ENCODE measurements at places on chromosomes 13 and 19. TPM values are rescaled to one million over a fixed set of nuclear protein-coding genes. Genes with fewer than 3 reads are reported as not detected.
A peak's percentile ranks its signal among the peaks of the same experiment; 100 is the strongest.

FSD1 gene
- total RNA-seq = 28.4 TPM

DNA sequence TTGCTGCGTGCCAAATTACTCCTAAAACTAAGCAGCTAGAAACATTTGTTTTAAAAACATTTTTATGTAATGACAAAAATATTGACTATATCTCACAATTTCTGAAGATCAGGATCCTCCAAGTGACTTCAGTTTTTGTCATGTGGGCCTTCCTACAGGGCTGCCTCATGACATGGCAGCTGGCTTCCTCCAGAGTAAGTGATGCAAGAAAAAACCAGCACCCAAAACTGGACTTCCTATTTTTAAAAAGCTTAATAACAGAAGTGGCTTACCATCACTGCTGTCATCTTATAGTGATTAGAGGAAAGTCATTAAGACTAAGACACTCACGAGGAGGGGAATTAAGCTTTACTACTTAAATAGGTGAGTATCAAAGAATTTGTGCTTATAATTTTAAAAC lies 681.7 kb downstream of the PCDH17 start:
- DNase-seq = no peak

GRIK5 gene
- 20.0 TPM for total RNA-seq

DNA sequence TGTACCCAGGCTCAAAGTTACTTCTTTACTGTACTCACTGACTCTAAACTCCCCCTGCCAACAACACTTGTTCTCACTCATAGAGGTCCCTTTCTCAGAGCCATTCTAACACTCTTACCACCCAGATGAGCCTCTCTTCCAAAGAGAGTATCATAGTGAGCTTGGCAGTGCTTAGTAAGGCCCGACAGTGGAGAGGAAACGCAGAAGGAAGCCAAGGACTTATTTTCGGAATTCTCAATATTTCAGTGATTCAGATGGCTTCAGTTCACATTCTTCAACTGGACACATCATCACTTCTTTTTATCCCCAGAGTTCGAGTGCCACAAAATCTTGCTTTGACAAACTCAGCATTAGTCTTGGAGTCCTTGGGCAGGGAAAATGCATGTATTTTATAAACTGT lies 285.9 kb downstream of the DNAJC15 start:
- no peak for DNase-seq

DNA sequence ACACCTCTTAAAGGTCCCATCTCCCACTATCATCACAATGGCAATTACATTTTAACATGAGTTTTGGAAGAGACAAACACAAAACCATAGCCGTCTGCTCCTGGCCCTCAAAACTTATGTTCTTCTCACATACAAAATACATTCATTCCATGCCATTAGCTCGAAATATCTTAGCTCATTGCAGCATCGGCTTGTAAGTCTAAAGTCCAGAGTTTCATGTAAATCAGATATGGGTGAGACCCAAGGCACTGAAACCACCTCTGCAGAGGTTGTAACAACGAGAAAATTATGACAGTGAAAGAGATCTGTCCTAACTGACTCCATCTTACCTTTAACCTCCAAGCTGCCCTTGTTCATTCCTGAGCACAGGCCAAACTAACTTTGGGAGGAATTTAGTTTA lies 635.0 kb upstream of the SPRY2 start:
- no peak for DNase-seq

- DNase-seq = no peak
These were observed 10.6 kb downstream of the RPS9 start for GRCh38 chr19:54211235-54211634.

PSPN gene
- total RNA-seq = 3.6 TPM

GRCh38 chr13:31261241-31261640 lies 61.5 kb downstream of the B3GLCT start:
- no peak for DNase-seq

DNA sequence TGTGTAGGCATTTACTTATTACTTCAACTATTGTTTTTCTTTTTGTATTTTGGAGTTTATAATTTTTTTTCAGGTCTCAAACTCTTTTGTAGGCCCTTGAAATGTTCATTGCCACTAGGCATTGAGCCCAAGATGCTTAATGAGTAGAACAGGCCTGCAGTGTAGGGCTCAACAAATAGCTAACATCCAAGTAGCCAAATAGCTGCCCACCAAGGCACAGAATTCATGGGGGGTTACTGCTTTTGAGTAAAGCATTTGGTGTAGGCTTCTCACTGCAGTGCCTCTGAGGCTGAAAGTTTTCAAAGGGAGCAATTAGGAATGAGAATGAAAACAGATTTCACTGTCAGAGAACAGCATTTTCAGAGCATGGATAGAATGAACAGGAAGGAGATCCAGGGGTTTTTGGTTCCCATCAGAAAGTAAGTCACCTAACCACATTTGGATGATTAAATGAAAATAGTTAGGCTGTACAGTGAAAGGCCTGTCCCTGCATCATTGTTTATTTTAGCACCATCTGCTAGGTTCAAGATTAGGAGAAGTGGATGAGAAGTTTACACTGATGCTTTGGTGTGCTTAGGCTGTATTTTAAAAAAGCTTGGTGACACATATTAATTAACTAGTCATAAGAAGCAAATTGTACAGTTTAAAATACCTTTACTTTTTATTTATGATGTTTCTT lies 61.0 kb downstream of the EDNRB start:
- DNase-seq = no peak

ZNF729 gene
- total RNA-seq = not detected

DNA sequence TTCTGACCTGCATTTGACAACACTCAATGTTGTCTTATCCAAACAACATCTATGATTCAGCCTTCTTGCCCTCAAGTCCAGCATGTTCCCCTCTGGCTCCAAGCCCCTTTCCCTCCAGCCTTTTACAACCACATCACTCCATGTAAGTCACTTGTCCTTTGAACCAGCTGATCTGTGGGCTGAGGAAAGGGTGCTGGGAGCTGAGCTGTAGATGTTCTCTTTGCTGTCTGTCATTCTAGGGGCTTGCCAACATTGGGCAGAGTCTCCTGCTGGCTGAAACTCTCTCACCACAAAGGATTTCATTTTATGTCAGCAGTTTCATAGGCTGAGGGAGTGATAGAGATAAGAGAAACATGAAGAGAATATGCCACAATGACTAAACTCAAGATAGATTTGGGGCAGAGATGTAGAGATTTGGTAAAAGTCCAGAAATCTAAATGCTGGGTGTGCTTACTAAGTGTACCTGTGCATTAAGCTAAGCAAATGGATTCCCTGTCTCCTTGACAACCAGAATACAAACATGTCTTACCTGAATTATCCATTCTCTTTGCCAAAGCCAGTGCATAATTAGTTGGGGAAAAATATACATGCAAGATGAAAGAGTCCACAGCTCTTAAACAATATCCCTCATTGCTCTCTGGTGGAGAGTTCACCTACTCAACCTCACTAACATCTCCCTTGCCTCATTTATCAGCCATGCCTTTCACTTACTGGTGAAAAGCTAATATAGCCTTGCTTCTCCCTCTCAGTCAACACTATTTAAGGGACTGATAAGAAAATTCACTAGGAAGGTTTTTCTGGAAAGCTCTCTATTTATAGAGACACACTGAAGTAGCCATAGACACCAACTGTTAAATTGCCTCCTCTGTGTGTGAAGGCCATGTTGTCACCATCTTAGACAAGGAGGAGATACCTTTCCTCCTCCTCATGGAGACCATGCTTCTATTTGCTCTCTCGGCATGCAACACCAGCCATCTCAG lies 175.5 kb upstream of the SERP2 start:
- DNase-seq = no peak

DNA sequence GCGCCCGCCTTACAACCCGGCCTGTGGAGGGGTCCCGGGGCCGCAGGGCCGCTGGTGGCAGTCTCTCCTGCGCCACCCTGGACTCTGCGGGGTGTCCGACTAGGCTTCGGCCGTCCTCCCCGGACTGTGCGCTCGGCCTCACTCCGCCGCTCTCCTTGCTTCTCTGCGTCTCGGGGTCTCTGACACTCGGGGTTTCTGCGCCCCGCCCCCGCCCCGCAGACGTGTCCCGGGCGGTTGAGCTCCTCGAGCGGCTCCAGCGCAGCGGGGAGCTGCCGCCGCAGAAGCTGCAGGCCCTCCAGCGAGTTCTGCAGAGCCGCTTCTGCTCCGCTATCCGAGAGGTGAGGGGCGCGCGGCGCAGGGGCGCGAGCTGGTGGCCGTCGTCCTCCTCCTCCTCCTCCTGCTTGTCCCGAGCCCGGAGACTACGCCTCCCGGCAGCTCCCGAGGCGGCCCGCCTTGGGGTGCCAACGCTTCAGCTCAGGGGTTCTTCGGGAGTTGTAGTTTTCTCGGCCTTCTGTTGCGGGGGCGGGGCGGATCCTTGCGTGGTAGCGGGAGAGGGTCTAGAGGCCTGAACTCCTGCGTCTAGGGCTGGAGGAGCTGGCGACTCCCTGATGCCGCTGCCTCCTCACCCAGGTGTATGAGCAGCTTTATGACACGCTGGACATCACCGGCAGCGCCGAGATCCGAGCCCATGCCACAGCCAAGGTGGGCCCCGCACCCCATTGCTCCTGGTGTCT lies 627 bp downstream of the LIN7B start:
- peak; percentile 77 for DNase-seq

- DNase-seq = no peak
These were observed 159.7 kb downstream of the IER2 start for GRCh38 chr19:13309864-13310263.

- no peak for DNase-seq
These were observed 2.9 kb downstream of the GPR18 start for GRCh38 chr13:99255271-99255670.

- no peak for DNase-seq
These were observed 1.6 kb downstream of the LSM7 start for GRCh38 chr19:2326699-2327360.

IFNL1 gene
- total RNA-seq = not detected

ACP7 gene
- total RNA-seq = not detected

GRCh38 chr19:16836115-16837034 lies 7.2 kb downstream of the SIN3B start:
- no peak for DNase-seq

DNA sequence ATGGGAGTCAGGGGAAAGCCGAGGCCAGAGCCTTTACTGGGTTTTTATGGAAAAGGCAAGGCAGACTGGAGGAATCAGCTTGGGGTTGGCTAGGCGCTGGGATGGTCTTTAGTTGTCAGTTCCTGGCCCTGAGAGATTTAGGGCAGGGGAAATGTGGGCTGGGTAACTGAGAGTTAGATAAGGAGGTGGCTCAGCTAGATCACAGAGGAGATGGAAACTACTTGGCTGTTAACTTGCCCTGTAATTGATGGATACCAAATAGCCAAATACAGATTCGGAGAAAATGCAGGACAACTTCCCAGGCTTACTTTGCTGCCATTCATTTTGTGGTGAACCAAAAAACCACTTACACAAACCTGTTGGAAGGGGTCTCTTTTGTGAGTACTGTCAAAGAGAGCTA lies 54.0 kb downstream of the LRCH1 start:
- no peak for DNase-seq

FGF22 gene
- 0.62 TPM for total RNA-seq

DNA sequence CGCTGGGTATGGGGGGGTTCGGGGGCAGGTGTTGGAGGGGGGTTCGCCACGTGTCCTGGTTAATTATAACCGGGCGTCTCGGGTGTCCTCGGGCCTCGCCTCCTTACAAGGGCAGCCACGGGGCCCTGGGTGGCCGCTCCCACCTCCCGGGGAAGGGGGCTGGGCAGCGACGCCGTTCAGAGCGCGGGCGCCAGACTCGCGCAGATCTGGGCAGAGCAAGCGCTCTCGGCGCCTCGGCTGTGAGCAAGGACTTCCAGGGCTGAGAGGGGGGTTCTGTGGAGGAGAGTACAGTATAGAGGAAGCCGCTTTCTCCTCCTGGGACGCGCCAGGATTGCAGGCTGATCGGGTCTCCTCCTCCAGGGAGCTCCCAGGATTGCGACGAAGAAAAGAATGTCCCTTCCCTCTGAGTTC lies 1.0 kb upstream of the CKM start:
- no peak for DNase-seq

ZNF177 gene
- total RNA-seq = 11.9 TPM

ADM5 gene
- total RNA-seq = 0.78 TPM

PGLYRP2 gene
- total RNA-seq = not detected

RYR1 gene
- 4.5 TPM for total RNA-seq

DNA sequence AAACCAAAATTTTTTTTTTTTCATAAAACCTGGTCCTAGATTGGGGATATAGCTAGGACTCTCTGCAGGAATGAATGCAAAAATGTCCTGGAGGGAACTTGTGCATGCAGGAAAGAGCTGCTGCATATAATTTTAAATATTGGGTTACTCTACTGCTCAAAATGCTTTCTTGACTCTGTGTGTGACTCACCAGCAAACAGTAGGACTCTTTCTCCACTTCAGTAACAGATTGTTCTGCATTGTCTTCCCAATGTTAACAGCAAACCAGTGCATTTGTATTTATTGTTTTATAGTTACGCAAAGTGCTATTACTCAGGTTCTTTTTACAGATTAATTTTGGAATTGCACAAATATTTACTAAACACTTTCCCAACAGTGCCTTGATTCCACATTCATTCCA lies 163.7 kb upstream of the KL start:
- no peak for DNase-seq

DNA sequence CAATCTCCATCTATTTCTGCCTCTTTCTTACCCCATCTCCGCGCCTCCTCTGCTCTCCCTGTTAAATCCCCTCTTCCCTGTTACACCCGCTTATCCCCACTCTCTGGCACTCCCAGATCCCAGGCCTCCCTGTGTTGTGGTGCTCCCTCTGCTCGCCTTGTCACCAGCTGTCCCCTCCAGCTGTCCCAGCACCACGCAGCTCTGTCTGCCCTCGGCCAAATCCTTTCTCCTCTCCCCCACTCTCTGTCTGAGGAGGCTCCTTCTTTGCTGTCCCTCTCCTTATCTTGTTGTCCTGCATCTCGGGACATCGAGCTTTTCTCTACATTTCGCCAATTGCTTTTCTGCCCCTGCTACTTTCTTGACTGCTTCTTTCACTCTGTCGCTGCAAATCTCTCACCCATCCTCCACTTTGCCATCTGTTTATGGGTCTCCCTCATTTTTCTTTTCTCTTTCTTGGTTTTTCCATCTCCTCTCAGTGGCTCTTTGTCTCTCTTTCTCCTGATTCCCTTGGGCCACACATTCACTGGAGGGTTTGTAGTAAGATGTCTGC lies 941 bp downstream of the ZNF160 start:
- DNase-seq = no peak

DNA sequence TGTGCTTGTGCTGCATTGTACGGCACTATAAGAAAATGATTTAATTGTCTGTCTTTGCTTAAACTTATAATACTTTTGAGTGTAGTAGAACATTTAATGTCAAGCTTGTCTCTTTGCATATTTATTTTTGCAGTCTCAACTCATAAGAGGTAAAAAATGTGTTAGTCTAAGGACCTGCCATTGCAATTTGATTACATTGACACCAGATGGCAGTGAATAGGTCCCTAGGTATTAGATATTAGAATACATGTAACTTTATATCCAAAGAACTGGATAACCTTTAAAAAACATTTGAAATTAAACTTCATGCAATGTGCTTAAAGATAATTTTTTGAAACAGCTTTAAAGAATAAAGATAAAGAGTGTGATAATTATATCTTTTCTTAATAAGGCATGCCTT lies 1421.3 kb downstream of the OLFM4 start:
- DNase-seq = no peak

DNA sequence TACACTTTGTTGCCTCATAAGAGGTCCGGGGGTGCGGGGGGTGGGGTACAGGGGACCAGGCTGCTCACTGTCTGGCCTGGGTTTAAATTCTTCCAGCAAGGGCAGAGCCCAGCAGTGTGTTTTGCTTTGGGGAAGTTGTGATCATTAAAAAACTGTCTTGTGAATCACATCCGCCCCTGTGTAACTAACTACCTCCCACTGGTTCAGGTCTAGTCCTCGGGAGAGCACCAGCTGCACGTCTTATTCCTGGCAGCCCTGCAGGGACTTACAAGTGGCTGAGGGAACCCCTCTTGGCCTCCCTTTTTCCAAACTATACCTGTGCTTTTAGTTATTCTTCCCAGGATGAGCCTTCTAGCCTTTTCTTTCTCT lies 127.5 kb downstream of the SIPA1L3 start:
- no peak for DNase-seq

NLRP9 gene
- not detected for total RNA-seq

SCEL gene
- 0.31 TPM for total RNA-seq

Measured in occipital lobe (tissue), 3 donors.